ENCODE measurements at places on chromosomes 7 and 10.

GRCh38 chr7:81624650-81625631 lies 144.9 kb downstream of the HGF start:
- DNase-seq: no peak

DNA sequence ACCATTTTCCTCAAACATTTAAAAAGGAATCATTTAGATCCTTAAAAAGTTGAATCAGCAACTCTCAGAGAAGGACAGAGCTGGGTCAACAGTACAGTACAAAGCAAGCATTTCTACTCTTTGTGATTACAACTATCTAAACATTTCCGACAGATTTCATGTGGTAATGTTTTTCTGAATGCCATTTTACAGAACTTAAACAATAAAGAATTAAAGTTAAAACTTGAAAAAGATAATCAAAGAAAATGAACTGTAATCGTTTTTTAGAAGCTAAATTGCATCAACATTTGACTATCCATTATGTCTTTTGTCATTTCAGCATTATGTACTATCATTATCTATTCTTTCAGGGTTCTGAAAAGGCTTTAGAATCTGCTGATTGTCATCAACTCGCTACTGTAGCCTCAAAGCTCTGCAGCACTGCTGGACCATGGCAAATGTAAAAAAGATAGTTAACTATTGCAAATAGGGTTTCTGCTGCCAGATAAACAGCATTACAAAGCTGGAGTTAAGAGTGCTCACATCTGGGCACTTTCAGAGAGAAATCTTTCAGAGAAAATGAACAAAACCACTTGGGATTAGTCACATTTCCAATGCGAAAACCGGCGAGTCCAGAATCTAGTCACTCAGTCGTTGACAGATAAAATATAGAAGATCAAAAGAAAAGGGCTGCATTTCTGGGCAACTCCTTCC lies 160.4 kb upstream of the LAMB4 start:
- no peak for DNase-seq

DNA sequence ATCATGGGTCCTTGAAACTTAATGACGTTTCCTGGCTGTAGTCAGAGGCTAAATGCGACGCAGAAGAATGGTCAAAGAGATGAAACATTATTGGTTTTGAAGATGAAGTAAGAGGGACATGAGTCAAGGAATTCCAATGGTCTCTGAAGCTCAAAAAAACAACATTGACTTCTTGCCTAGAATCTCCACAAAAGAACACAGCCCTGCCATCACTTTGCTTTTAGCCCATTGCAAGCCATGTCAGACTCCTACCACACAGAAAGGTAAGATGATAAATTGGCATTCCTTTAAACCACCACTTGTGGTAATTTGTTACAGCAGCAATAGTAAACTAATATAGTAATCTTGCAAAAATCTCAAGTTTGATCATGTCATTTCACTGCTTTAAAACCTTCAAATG lies 109.4 kb downstream of the TMEM26 start:
- DNase-seq: no peak

GRCh38 chr10:132575320-132576201 lies 38.0 kb downstream of the INPP5A start:
- DNase-seq: peak; percentile 75

DNA sequence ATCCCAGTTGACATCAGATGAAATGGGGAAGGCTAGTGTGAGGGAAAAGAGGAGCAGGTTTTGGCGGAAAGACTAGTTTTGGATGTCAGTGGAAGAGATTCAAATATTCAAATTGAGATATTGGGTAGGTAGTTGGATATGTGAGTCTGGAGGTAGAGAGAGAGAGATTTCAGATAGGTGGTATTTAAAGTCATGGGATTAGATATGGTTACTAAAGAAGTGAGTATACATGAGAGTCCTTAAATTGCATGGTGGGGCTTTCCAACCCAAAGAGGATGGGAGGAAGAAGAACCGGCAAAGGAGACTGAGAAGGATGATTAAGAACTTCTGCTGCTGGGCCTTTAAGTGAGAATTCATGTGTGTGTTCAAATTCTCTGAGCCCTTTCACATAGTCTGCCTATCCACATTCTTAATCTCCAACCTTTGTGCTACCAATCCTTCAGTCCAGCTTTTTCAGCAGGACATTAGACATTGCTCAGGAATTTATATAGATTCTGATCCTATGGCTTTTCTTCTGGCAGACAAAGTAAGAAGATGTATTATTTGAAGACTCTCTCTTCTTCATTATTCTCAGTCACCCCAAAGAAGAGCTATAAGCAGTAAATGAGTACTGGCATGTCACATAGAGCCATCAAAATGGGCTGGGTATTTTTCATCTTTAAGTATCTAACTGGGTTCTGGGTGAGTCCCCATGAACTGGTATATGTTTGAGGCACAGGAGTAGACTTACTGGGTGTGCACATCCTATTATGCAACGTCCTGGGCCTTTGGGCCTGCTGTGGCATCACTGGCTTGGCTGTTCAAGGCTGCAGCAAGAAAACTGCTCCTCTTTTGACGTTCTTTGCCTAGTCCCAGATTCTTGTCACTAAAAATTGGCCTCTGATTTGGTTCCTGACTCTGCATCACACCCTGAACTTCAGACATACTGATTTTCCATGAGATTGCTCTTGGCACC lies 33.6 kb downstream of the ST7 start:
- no peak for DNase-seq

DNA sequence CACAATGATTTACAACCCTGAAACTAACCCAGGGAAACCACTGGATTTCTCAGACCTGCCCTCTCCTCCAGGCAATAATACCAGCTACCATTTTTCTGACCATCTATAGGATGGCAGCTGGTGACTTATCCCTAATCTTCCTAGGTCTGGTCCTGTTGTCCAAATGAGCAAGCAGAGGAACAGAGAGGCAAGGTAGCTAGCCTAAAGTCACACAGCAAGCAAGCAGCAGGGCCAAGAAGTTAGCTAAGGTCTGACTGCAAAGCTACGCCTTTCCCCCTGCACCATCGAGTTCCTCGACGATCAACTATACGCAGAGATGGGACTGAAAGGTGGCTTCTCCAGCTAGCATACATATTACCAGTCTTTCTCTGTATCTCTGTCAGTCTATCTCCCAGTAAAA lies 25.3 kb downstream of the ATXN7L1 start:
- no peak for DNase-seq

DNA sequence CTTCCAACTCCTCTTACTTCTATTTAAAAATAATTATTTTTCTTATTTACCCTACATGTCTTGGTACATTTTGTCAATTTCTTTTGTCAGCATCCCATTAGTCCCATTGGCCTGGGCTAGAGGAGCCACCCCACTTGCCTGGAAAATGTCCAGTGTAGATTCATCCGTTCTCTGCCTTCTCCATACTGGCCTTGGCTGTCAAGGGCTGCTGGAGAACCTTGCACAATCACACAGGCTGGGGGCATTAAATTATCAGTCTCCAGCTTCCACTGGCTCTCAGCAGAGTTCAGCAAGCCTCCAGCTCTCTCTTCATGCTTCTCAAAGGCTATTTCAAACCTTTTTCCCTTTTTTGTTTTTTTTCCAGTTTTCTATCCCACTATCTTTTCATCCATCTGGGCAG lies 13.8 kb upstream of the ZCCHC24 start:
- DNase-seq: no peak

- no peak for DNase-seq
These were observed 23.8 kb upstream of the GSDME start for GRCh38 chr7:24781106-24781505.

DNA sequence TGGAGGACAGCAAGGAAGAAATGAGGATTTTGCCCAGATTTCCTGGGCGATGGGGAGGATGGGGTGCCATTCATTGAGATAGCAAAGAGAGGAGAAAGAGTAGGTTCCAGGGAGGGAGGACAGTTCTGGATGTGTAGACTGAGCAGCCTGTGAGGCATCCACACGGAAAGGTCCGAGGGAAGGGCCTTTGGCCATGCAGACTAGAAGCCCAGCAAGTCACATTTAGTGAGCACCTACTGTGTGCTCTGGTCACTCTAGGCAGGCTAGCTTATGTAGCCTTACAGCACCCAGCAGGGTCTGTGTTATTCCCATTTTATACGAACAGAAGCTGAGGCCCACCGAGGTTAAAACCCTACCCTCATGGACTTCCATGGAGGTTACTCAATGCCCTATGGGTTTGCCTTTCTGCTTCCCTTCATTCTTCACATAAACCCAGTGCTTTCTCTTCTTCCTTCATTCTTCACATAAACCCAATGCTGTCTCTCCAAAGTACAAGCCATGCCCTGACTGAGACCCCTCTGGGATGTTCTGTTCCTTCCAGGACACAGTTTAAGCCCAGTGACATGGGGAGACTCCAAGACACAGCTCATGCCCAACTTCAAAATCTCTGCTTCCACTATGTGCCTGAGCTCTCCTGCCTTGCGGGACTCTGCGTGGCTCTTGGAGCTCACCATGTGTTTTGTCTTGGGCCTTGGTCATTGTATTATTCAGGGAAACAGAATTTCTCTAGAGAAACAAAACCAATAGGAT lies 13.7 kb downstream of the IL2RA start:
- no peak for DNase-seq

- DNase-seq: no peak
These were observed 65.8 kb downstream of the POU6F2 start for GRCh38 chr7:39043531-39043930.

GRCh38 chr10:91941426-91941825 lies 17.9 kb downstream of the BTAF1 start:
- no peak for DNase-seq

Measured in bone marrow (tissue), 2 donors.